ENCODE measurements at places on chromosomes 1 and 21.

GRCh38 chr1:231327617-231328016 lies 10.0 kb downstream of the EXOC8 start:
- no peak for DNase-seq

GRCh38 chr1:108665067-108665466 lies 4.2 kb upstream of the HENMT1 start:
- DNase-seq: no peak

DNA sequence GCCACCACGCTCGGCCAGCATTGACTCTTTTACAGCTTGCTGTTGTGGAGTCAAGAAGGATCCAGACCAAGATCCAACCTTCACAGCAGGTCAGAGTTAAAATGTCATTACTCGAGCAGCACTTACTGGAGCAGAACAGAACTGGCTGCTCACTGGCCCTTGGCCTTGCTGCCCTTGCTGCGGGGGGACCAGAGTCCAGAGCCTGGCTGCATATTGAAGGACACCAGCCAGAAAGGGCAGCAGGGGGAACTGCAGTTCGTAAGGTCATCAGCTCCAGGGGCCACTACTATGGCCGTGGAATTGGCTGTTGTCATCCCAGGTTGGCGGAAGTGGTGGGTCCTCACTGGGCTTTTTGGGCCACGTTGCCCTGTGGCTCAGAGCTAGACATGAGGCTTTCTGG lies 15.3 kb upstream of the GPR137B start:
- DNase-seq: no peak

DNA sequence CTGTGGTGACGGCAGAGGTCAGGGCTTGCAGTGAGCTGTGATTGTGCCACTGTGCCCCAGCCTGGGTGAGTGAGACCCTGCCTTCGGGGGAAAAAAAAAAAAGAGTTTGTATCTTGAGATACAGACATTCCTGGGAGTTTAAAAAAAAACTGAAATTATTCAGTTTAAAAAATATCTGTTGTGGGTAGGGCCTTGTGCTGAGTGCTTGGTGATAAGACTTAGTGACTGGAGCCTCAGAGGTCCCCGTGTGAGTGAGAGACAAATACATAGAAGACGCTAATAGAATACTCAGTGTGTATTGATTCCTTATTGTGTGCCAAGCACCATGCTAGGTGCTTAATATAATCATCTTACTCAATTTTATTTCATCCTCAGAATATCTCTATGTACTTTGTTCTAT lies 22.7 kb downstream of the DDI2 start:
- no peak for DNase-seq

GRCh38 chr21:35615325-35615724 lies 445.0 kb downstream of the SETD4 start:
- DNase-seq: no peak

DNA sequence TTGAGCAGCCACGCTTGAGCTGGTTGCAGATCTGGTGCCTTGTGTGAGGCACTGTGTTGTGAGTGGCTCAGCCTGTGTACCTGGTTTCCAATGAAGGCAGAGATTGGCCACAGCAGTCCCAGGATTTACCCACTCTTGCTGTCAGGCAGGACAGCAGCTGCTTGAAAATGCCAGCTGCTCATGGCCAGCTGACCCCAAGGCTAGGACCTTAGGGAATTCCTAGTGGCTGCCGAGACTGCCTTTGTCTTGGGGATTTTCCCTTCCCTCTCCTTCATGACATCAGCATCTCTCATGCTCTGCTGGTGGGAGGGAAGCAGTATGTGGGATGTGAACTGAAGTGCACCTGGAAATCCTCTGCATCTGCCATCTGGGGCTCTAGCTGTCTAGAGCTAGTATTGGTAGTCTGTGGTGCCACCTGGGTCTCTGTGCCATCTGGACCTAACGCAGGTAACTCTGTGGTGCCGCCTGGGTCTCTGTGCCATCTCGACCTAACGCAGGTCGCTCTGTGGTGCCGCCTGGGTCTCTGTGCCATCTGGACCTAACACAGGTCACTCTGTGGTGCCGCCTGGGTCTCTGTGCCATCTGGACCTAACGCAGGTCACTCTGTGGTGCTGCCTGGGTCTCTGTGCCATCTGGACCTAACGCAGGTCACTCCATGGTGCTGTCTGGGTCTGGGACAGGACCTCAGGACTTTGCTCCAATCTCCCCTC lies 3.8 kb upstream of the LRRC47 start:
- DNase-seq: no peak

DNA sequence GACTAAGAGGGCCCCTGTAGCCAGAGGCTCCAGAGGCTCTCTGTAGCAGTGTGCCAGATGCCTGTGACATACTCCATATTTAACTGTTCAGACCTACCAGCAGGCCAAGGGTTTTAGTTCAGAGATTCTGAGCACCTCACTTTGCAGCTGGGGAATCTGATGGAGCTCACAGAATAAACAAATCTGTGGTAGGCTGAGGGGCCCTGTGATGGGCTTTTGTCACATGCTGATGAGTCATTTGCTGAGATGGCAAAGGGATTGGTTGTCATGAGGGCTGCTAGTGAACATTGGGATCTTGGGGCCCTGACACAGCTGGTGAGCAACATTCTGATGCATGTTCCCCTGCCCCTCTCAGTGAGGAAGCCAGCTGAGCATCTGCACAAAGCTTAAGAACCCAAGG lies 482.2 kb downstream of the CAMTA1 start:
- DNase-seq: no peak

GRCh38 chr21:46347791-46348381 lies 23.9 kb downstream of the PCNT start:
- DNase-seq: no peak

- DNase-seq: no peak
Observed at GRCh38 chr1:69777971-69778370, 210.2 kb downstream of the LRRC7 start.

GRCh38 chr1:109529881-109530456 lies 9.7 kb upstream of the GPR61 start:
- DNase-seq: no peak

DNA sequence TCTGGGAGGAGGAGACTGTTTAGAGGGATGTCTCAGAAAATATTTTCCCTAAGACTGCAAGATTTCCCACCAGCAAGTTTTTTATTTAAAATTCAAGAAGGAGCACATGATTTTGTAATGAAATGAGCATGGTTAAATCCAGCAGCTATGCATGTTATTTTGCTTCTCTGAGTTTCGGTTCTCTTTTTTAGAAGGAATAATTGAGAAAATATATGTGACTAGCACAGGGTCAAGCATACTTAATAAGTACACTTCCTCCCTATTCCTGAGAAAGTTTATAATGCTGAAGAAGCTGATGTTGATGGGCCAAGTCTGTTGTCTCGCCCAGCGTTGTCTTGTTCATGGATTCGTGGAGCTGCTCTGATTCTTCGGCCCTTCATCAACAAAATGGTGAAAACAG lies 51.2 kb downstream of the EXO1 start:
- DNase-seq: no peak

DNA sequence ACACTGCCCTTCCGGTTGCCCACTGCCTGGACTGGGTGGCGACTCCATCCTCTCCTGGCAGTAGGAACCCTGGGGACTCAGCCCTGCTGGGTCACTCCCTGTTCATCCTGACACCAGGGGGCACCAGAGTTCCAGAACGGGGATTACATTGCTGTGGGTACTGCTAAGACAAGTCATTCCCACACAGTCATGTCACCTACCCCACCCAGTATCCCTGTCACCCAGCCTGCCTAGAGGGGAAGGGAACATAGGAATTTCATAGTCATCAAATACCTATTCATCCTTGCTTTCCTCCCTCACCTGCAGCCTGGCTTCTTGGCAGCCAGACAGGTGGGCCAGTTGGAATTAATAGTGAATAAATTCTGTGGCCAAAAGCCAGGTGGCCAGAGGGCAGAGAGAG lies 9.8 kb upstream of the SFN start:
- DNase-seq: peak; percentile 72

DNA sequence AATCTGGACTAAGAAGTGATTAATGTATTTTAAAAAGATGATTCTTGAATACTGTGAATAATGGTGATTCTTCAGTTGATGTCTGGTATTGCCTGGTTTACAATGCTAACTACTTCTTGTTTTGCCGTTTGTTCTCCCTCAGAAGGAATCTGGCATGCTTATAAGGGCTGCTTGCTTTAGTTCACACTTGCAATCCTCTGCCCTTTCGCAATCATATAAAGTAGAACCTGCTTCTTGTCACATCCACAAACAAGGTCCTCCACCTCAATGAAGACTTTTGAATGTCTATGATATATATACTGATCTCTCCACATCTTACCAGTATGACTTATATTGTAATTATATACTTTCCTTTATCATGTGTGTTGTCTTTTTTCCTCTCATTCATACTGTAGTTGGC lies 92.6 kb downstream of the ADGRL4 start:
- DNase-seq: no peak

- no peak for DNase-seq
Observed at GRCh38 chr1:237386362-237387143, 344.6 kb downstream of the RYR2 start.

DNA sequence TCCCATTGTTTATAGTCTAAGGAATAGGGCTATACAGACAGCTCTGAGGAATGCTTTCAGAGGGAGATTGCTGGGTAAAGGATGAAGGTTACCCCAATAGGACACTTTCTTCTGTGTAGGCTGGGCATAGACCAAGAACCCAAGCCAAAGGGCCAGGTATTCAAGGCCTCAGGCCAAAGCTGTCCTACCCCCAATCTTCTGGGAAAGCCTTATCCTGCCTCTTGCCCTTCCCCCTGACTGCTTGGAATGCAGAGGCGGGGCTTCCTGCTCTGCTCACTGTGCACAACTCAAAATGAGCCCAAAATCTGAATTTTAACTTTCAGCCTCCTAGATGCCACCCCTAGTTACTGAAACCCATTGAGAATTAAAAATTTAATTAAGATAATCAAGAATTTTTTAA lies 2.2 kb downstream of the OR10Z1 start:
- DNase-seq: no peak

DNA sequence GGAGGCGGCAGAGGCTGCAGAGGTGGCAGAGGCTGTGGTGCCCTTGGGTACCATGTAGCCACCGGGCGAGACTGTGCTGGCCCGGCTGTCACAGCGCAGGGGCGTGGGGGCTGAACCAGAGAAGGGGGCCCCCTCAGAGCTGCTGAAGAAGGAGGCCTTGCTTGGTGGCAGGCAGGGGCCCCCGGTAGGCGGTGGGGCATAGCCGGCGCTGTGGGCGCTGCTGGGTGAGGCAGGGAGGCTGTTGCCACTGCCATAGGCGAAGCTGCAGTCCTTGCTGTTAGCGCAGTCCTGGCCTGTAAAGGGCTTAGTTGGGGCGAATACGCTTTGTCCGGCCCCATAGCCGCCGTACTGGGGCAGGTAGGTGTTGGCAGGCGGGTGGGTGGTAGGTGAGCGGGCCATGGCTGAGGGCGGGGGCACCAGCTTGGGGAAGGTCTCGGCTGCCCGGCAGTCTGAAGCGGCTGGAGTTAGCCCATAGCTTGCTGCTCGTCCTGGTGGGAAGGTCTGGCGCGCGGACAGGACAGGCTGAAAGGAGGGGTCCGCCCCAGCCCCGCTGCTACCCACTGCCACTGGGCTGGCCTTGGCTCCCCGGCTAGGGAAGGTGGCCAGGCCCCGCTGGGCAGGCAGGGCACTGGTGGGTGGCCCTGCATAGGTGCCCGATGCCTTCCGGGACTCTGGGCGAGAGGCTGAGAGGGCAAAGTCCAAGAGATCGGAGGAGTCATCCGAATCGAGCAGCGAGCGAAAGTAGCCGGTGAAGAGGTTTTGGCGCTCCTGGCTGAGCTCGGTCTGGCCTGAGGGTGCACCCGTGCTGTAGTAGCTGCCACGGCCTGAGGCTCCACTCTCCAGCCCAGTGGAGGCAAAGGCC lies 54.9 kb downstream of the AHDC1 start:
- no peak for DNase-seq

GRCh38 chr1:47755101-47755990 lies 241.8 kb downstream of the TRABD2B start:
- peak; percentile 4 for DNase-seq

GRCh38 chr1:27503844-27504587 lies 14.0 kb upstream of the WASF2 start:
- no peak for DNase-seq

- no peak for DNase-seq
Observed at GRCh38 chr1:229457436-229457835, 23.5 kb upstream of the ACTA1 start.

- DNase-seq: no peak
Observed at GRCh38 chr1:40687059-40687458, 4.4 kb upstream of the NFYC start.

DNA sequence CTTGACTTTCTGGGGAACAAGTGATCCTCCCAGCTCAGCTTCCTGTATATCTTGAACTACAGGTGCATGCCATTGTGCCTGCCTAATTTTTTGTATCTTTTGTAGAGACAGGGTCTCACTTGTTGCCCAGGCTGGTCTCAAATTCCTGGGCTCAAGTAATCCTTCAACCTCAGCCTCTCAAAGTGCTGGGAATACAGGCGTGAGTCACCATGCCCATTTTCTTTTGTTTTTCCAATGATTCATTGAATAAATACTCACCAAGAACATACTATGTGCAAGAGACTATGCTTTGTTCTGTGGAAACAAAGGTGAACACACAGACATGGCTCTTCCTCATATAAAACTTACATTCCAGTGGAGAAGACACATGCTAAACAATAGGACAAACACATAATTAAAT lies 407.8 kb upstream of the DAB1 start:
- DNase-seq: no peak

DNA sequence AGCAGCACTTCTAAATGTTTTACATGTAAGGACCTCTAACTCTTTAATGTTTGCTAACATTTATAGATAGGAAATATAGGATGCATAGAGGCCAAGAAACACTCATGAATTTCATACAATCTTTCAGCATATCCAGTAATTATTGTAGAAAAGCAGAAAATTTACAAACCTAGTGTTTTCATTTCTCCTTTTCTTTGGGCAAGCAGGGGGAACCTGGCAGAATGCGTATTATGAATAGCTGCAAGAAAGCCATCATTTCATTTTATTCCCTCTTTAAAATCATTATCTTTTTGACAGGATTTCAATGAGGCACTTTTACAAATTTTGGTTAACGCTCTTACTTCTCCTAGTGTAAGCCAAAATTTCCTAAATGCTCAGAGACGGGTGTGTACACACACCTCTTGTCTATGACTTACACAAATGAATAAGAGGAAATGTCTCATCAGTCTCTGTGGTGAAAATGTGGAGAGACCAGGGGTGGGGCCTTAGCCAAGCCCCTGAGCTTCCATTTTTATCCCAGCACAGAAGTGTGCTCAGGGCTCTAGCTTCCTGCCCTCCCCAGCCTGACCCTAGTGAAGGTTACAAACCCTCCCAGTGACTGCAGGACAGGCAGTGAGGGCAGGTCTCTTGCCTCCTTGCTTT lies 91.6 kb downstream of the LRRC8C start:
- DNase-seq: peak; percentile 22

- no peak for DNase-seq
Observed at GRCh38 chr1:65793359-65793732, 651 bp downstream of the PDE4B start.
